Suppressor macrophage treated with lipopolysaccharide for 1 hour (primary cell): ENCODE measurements at places on chromosomes 5 and 9.

DNA sequence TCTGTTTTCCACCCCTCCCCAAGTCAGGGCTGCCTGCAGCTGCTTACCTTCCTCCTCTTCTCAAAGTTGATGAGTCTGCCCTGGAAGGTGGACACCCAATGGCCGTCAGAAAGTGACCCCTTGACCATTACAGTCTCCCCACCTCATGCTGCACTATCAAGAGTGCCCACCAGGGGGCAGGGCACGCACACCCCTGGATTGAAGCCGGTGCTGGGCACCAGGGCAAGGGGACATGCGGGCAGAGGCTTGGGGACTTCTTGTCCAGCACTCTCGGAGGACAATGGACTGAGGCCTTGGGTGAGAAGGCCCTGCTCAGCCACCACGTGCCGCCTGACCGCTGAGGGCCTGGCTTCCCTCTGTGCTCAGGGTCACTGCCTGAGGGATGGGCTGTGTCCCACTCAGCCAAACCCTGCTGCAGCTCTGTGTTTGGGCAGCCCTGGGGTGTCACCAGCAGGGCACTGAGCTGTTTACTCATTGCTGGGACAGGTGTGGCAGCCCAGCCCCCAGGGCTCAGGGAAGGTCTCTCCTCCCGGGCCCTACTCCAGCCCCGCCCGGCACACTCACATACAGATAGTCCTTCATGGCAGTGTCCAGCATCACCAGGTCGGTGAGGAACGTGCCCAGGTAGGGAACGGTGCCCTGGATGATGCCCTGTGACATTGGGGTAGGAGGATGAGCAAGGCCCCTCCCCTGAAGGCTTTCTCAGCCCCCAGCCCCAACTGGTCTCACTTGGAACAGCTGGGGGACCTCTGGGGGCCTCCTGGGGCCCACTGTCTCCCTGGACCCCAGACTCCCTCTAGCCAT, 17.7 kb downstream of the RALGDS start:
- peak; percentile 71 for DNase-seq

DNA sequence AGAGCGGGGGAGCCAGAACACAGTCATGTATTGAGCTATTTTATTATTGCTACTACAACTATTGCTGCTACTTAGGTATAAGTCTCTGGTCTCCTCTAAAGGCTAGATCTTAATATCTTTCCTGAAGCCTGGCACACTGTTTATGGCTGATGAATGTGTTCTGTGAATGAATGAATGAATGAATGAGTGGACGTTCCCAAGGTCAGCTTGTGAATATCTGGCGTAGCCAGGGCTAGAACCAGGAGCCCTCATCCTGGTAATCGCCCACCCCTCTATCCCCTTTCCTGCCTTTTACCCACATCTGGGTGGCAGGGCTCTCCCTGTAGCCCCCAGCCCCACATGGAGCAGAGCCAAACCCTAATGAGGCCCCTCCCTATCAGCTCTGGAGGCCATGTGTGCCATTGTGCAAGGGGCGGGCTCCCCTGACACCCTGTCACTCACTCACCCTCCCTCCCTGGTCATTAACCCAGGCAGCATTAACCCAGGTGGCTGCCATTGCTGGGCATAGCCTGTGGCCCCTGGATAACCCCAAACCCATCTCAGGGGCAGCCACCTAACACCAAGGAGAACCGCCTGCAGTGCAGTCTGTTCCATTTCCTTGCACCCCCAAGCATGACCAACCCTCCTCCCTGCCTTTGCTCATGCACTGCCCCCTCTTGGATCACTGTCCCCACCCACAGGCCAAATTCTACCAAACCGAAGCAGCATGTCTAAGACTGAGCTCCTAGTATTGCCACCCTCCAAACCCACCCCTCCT, 2.0 kb upstream of the AKNA start:
- DNase-seq = no peak

DNA sequence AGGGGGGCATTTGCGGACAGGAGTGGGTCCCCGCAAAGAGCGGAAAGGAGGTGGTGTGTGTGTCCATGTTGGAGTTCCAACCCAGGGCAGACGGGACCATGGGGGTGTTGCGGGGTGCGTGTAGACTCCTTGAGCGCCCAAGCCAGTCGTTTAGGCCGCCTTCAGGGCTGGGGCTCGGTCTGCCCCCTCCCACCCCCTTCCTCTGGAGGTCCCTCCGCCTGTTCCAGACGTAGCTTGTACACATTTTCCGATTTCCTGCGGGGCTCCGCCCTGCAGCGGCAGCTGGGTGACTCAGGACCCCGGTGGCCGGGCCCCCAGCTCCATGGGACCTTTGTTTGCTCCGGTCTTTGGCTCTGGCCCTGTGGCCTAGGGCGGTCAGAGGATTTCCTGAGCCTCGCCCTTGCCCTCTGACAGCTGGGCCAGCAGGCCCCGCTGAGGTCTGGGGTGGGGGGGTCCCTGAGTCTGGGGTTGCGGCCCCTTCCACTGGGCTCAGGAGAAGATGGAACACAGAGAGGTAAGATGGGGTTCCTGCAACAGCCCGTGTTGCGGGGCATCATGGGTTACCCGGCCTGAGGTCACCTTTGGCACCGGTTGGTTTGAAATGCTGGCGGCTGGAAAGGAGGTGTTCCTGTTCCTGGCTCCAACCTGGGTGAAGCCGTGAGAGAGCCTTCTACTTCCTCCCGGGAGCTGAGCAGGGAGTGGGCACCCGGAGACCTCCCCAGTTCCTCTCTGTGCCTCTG, 1.5 kb downstream of the PKN3 start:
- no peak for DNase-seq

DNA sequence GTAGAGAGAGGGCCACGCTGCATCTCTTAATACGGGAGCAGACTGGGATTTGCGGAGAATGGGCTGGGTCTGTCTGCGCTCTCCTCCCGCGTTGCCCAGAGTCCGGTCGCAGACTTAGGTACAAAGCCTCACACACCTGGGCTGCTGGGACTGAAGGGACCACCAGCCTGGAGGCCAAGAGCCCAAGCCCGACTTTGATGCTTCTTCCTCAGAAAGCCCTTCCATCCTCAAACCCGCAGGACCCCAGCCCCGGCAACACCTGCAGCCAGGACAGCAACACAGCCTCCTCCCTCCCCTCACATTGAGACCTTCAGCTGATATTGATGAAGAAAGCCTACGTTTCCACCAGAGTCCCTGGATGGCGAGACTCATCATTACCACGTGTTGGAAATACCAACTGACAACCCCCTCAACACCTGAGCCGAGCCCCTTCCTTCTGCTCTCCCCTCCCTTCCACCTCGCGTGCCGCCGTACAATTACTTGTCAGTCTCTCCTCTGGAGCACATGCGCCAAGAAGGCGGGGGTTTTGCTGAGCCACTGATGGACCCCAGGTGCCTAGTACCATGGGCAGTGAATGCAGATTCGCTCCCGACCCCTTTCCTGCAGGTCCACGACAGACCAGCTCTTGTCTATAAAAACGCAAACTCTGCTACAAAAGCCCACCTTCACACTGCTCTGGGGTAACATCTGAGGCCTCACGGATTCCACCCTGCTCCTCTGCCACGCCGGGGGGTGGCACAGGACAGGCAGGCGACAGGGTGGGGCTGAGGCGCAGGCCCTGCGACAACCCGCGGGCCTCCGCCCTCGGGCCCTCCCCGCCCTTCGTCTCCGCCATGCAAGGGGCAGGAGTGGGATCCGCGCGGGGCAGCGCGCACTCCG, 841 bp downstream of the ASB6 start:
- no peak for DNase-seq

DNA sequence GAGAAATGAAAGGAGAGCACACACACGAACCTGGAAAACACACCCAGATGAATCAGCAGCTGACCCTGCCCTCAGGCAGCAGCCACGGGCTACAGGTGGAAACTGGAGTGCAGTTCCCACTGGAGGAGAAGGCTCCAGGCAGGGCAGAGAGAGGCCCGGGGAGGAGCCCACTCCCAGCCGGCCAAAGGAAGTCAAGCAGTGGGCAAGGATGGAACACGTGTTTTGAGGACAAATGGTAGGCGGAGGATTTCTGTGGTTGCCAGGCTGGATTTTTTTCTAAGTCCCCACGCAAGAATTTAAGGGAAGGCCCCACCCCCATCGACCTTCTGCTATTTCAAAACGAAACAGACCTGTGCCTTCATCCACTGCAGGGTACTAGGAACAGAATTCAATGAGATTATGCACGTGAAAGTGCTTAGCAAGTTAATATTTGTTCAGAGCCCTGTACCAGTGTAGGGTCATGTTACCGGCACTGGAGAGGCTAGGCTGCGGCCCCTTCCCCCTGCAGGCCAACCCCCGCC, 6.8 kb downstream of the EPB41L4B start:
- peak; percentile 21 for DNase-seq

DNA sequence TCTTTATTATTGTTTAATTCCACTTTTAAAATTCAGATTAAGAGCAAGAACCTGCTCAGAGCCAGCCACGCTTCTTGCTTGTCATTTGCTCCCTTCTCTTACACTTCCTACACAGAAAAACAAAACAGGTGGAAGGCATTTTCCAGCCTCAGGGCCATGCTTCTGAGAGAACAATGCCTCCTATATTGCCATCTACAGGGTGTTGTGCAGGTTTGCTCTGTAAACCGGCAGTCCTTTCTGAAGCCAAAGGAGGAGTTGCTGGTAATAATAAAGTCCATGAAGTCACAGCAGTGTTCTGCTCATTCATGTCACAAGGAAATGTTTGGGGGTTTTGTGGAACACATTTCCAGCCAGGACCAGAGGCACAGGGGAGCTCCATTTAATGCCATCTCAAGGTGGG, 16.1 kb upstream of the PRLR start:
- DNase-seq = no peak

- DNase-seq = peak; percentile 10
These were observed 54.0 kb upstream of the HSPB3 start for GRCh38 chr5:54401515-54401914.

GRCh38 chr5:147303251-147303650, 68.4 kb downstream of the STK32A start:
- DNase-seq = no peak

GRCh38 chr9:21060919-21061561, 16.7 kb downstream of the IFNB1 start:
- DNase-seq = no peak

DNA sequence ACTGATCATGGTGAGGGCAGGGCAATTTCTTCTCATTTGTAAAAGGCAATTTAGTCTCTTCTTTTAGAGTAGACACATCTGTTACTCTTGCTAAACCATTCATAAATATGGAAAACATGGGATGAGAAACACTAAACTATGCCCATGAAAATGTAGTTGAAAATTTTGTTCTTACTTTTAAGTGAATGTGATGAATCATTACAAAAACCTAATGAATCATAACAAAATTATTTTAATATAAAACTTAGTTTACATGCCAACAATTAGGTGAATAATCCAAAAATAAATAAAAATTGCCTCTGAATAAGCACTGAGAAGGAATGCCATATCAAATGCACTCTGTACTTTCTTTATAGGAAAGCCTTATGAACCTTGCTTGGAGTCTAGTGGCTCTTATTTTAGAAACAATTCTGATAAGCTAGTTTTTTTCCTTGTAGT, 297.7 kb upstream of the EFNA5 start:
- DNase-seq = no peak

GRCh38 chr5:76269259-76269931, 133.7 kb upstream of the IQGAP2 start:
- DNase-seq = peak; percentile 87

DNA sequence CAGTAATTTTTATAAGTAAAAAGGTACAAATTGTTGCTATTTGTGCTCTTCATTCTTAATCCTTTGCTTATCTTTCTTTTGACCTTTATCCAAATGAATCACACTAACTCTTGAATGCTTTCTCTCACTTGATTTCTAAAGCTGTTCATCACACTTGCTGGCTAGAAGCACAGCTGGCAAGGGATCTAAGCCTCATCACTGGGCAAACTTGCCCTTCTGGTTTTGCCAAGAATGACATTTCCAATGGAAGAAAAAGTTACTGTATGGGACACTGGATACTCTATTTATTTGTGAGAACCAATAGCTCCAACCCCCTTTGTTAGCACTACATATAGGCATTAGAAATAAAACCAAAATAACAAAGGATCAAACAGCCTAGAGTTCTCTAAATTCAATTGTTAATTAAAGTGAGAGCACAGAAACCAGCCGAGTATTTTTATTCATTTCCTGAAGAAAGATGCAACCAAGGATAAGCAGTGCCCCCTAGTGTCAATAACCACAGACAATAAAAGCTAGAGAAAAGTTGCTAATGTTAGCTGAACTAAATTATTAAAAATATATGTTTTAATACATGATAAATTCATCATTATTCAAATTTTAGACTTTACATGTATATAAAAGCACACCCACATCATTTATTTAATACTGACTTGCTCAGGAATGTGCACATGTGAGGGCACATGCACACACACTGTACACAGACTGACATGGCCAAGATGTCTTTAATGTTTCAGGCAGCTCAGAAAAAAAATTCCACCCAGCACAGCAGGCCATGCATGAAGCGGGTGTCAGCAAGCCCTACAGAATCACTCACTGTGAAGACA, 59.8 kb upstream of the POU5F2 start:
- DNase-seq = peak; percentile 62

DNA sequence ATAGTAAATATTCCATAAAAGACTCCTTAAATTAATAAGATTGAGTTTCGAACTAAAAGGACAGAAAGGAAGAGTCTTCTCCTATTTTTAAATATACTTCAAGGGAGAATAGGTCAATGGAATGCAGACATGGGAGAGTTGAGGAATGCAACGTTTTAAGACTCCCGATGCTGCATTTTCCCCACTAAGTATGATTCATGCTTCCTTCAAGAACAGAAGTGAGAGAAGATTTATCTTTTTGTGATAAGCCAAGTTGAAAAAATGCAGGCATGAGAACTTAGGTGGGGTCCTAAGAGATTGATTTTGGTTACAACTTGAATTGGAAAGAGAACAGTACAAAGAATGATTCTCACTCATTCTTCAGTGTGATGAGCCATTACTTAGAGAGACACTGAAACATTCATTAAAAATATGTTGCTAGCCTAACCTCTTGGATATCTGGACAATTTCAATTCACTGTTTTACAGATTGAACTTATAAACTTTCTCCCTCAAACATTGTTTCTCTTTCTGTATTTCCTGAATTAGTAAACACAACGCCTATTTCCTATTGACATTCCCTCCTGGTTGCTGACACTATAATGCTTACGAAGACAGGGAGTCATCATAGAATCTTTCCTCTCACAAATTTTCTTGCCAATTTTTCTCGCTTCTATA, 1666.1 kb upstream of the WWC1 start:
- no peak for DNase-seq
